ENCODE measurements at places on chromosomes 1 and 21. TPM values are rescaled to one million over a fixed set of nuclear protein-coding genes. Genes with fewer than 3 reads are reported as not detected.
A peak's percentile ranks its signal among the peaks of the same experiment; 100 is the strongest.

DNA sequence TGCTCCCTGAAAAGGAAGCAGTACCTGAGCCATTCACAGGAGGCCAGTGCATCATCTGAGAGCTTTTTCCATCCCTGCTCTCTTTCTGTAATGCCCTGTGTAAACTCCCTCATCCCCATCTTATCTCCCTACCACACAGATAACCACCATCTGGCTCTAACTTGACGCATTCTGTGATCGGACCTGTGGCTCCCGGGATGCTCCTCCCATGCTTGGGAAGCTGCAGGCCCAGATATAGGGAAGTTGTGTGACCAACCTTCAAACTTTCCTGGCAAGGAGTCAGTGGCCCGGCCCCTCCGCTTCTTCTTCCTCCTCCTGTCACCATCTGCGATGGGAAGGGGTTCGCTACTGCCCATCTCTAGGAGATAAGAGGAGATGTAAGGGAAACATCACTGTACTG is 21.1 kb downstream of the MKNK1 start:
- H3K4me1 ChIP-seq: peaks cover 24% of the 10 kb centered on the region
- H3K27ac ChIP-seq: no peak overlapping the region
- no peak overlapping the region for H3K4me3 ChIP-seq
- no peak for DNase-seq
- H3K36me3 ChIP-seq: peaks cover 23% of the 10 kb centered on the region
- no peaks in the 10 kb centered on the region for H3K27me3 ChIP-seq

DNA sequence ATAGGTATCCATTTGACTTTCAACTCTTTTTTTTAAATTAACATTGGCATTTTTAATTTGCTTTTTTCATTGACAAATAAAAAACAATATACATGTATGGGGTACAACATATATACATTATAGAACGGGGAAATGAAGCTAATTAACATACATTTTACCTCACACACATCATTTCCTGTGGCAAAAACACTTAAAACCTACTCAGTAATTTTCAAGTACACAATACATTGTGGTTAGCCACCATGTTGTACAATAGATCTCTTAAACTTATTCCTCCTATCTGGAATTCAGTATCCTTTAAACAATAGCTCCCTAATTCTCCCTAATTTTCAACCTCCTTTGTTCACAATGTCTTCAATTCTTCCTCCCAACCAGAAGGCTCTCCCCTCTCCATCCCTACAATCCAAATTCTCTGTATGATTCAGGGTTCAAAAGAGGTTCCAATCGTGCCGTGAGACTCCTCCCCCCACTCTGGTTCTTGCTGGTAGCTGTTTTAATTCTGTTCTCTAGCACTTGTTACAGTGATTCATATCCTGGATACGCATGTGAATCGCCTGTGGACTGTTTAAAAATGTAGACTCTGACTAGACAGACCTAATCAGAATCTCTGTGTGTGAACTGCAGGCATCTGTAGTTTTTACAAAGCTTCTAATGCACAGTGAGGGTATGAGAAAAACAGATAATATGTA is 87.6 kb upstream of the DUSP10 start:
- H3K27me3 ChIP-seq: no peaks in the 10 kb centered on the region
- peaks cover 53% of the 10 kb centered on the region for H3K4me1 ChIP-seq
- H3K27ac ChIP-seq: peak overlapping the region; percentile 90
- no peaks in the 10 kb centered on the region for H3K36me3 ChIP-seq
- peak; percentile 83 for DNase-seq
- peak overlapping the region; percentile 30 for H3K4me3 ChIP-seq

The B3GALT5 gene
- total RNA-seq: not detected

The TCP10L gene
- 0.50 TPM for total RNA-seq

- H3K4me3 ChIP-seq: no peak overlapping the region
- H3K27me3 ChIP-seq: peaks cover 7% of the 10 kb centered on the region
- H3K36me3 ChIP-seq: no peaks in the 10 kb centered on the region
- H3K4me1 ChIP-seq: no peaks in the 10 kb centered on the region
- H3K27ac ChIP-seq: no peak overlapping the region
- no peak for DNase-seq
These were observed 40.2 kb upstream of the SOX13 start for GRCh38 chr1:204032642-204033235.

The SIK1 gene
- 5.8 TPM for total RNA-seq
